ENCODE measurements at places on chromosomes 5 and 9.

DNA sequence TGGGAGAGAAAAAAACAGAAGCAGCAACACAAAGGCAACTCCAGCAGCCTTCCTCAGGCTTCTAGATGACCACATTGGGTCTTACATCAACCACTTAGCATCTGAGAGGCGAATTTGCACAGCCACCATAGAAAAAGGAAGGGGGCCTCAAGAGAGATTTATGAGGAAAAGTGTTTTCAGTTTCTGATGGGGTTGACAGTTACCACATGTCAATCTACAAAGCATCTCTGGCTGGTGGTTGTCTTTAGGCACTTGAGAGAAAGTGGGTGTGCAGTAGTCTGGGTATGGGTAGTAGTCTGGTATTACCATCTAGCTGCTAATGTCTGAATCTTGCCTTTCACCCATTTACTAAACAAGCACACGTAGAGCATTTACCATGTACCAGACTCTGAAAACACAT is 137.5 kb downstream of the BAAT start:
- DNase-seq: no peak

DNA sequence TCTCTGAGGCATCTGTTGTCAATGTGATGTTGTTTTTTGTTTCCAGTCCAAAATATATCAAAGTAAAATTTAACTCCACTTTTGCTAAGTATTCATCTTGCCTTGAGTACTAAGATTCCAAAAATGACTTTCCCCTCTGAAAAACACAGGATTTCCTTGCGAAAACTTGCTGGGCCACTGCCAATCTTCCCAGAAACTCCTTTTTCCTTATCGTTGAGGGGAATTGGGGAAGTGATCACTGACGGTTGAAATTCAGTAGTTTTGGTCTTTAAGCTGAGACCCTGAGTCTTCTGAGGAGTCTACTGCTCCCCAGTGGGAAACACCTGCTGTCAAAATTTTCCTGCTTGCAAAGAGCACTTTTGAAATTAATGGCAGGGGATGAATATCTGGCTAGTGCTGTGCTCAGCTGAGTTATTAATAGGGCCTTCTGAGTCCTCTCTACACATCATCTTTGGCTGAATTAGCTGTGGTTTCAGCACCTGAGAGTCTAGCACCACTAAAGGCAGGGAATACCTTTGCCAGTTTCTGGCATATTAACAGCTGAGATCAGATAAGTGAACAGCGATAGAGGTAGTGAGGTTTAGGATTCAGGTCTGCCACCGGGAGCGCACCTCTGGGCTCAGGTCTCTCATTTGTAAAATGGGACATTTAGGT is 18.0 kb downstream of the TLR4 start:
- no peak for DNase-seq

DNA sequence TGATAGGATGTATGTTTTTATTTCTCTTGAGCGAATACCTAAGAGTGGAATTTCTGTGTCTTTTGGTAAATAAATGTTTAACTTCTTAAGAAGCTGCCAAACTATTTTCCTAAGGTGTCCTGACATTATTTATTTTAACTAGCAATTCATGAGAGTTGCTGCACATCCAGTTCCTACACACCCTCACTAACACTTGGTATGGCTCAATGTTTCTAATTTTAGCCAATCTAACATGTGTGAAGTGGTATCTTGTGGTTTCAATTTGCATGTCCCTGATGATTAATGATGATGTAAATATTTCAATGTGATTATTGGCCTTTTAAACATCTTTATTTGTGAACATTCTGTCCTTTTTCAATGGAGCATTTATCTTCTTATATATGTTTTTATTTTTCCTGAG is 2095.5 kb upstream of the C9orf72 start:
- DNase-seq: no peak

GRCh38 chr9:15307523-15307841 is 466 bp upstream of the TTC39B start:
- DNase-seq: no peak

DNA sequence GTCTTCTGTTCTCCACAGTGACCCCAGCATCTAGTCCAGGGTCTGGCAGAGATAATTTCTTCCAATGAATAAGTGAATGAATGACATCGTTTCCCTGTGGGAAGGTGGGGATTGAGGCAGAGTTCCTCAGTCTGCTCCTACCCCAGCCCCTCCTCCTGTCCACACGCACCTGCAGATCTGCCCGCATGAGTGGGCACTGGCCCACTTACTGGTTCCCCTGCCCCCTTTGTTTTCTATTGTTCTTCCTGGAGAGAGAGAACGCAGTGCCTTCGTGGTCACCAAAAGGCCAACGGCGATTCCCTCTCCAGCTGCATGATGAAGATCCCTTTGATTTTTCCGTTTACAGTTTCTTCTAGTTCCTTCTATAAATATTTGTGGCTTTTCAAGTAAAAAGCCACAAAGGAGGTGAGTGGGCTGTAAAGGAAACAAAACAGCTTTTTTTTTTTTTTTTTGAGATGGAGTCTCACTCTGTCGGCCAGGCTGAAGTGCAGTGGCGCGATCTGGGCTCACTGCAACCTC is 5.8 kb upstream of the FPGS start:
- no peak for DNase-seq

Data from stimulated activated naive CD4-positive, alpha-beta T cell (primary cell).